ENCODE measurements at places on chromosomes 2 and 18. TPM values are rescaled to one million over a fixed set of nuclear protein-coding genes. Genes with fewer than 3 reads are reported as not detected.

GRCh38 chr2:95015261-95015912, 10.1 kb upstream of the MAL start:
- H3K36me3 ChIP-seq, result no peaks in the 10 kb centered on the region
- H3K4me1 ChIP-seq, result no peaks in the 10 kb centered on the region
- H3K27ac ChIP-seq, result no peak overlapping the region
- no peak overlapping the region for H3K4me3 ChIP-seq
- DNase-seq, result no peak

DNA sequence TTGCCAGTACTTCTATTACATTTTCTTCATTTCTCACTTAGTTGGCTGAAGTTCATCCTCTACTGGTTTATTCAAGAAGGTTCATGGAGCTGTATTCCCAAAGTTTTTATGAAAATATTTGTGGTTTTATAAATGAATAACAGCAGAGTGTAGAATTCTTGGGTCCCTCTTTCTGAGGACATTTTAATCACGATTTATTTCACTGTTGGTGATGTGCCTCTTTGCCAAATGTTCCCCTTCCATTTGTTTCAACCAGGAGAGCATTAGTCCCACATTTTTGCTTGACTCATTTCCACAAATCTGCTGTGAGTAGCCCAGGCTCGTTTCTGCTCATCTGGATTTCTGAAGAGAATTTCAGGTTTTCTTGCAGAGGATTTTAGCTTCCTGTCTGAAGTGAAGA, 20.8 kb downstream of the COPS7B start:
- H3K4me1 ChIP-seq, result no peaks in the 10 kb centered on the region
- no peaks in the 10 kb centered on the region for H3K36me3 ChIP-seq
- no peak overlapping the region for H3K4me3 ChIP-seq

DNA sequence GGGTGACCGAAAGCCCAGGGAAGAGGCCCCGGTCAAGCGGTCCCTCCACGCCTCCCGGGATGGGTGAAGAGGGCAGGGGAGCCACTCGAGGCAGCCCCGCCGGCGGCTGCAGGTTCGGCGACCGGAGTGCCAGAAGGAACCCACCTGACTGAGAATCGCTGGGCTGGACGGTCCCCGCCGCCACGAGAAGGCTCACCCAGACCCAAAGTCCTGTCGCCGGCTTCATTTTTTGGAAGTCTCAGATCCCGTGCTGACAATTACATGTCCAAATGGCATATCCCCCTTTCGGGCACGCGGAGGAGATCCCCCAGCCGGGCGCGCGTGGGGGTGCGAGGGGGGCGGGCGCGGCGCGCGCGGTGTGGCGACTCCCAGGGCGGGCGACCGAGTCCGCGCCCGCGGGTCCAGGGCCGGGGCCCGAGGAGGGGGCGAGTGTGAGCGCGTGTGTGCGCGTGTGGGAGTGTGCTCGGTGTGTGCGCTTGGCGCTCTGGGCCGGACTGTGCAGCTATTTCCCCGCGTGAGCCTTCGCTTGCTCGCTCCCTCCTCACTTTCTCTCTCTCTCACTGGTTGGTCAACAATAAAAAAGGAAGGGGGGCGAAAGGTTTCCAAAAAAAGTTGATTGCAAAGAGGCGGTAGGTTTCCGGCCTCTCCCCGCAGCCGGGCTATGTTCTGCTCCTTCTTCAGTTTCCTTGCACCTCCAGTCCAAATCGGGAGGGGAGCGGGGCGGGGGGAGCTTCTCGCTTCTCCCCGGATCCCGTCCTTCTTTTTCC, at the start of gene ERBB4:
ERBB4 (minus strand) TSS at position 498 of the 767 bp plus-strand sequence; CDS start at position 226, 272 bp downstream.
- H3K36me3 ChIP-seq, result no peaks in the 10 kb centered on the region
- H3K27me3 ChIP-seq, result peaks cover 25% of the 10 kb centered on the region
- H3K27ac ChIP-seq, result no peak within 1 kb of the TSS
- H3K4me1 ChIP-seq, result peaks cover 29% of the 10 kb centered on the region
- DNase-seq, result no peak

DNA sequence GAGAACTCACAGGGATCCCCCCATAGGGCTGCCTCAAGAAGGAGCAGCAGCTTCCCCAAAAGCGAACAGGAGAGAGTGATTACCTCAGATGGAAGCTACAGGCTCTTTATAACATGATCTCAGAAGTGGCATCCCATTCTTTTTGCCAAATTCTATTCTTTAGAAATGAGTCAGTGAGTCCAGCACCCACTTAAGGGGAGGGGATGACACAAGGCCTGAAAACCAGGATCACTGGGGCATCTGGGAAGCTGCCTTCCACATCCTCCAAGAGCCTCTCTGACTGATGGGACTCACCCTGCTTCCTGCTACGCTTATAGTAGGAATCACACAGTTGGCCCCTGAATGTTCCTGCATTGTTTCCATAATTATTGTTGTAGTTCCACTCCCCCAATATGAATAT, 96.5 kb downstream of the MAPK4 start:
- H3K4me1 ChIP-seq, result peaks cover 11% of the 10 kb centered on the region
- no peak overlapping the region for H3K4me3 ChIP-seq
- no peak for DNase-seq
- no peaks in the 10 kb centered on the region for H3K27me3 ChIP-seq
- H3K27ac ChIP-seq, result no peak overlapping the region

DNA sequence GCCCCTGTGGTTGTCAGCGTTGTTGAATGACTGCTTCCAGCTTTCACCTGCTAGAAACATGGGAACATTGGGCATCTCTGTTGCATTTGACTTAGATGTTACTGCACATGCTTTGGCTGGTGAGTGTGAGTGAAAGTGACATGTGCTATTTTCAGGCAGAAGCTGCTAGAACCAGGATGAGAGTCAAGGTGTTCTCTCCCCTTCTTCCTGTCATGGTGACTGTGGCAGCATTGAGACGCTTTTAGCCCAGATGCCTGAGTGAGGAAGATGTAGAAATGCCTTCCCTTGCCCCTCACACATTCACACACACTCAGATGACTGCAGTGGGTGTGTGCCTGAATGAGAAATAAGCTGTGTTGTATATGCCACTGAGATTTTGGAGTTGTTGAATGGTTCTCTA, 220.2 kb downstream of the PTPRM start:
- no peaks in the 10 kb centered on the region for H3K4me1 ChIP-seq
- no peak overlapping the region for H3K4me3 ChIP-seq
- H3K27me3 ChIP-seq, result no peaks in the 10 kb centered on the region
- H3K27ac ChIP-seq, result no peak overlapping the region

DNA sequence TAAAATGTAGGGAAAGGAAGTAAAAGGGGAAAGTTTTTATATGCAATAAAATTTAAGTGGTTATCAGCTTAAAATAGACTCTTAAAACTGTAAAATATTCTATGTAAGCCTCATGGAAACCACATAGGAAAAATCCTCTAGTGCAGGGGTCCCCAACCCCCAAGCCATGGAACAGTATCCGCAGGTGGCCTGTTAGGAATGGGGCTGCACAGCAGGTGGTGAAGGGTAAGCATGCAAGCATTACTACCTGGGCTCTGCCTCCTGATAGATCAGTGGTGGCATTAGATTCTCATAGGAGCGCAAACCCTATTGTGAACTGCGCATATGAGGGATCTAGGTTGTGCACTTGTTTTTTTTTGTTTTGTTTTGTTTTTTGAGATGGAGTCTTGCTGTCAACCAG, 1409.3 kb upstream of the CDH2 start:
- H3K4me3 ChIP-seq, result no peak overlapping the region
- no peaks in the 10 kb centered on the region for H3K36me3 ChIP-seq
- no peak for DNase-seq
- no peak overlapping the region for H3K27ac ChIP-seq
- H3K4me1 ChIP-seq, result no peaks in the 10 kb centered on the region
- no peaks in the 10 kb centered on the region for H3K27me3 ChIP-seq

GRCh38 chr2:178874529-178875240, 67.5 kb upstream of the TTN start:
- H3K36me3 ChIP-seq, result no peaks in the 10 kb centered on the region
- H3K27ac ChIP-seq, result no peak overlapping the region
- no peak overlapping the region for H3K4me3 ChIP-seq
- H3K27me3 ChIP-seq, result no peaks in the 10 kb centered on the region
- DNase-seq, result no peak

AGXT gene
- total RNA-seq, result 1.5 TPM

CCDC141 gene
- 4.0 TPM for total RNA-seq

USP34 gene
- total RNA-seq, result 148 TPM

UPP2 gene
- not detected for total RNA-seq

CAVIN2 gene
- total RNA-seq, result 7.9 TPM
